Vagina (tissue), 2 donors: ENCODE measurements at places on chromosomes 16 and 17.

GRCh38 chr16:53094013-53094630, 39.3 kb downstream of the CHD9 start:
- DNase-seq, result no peak

DNA sequence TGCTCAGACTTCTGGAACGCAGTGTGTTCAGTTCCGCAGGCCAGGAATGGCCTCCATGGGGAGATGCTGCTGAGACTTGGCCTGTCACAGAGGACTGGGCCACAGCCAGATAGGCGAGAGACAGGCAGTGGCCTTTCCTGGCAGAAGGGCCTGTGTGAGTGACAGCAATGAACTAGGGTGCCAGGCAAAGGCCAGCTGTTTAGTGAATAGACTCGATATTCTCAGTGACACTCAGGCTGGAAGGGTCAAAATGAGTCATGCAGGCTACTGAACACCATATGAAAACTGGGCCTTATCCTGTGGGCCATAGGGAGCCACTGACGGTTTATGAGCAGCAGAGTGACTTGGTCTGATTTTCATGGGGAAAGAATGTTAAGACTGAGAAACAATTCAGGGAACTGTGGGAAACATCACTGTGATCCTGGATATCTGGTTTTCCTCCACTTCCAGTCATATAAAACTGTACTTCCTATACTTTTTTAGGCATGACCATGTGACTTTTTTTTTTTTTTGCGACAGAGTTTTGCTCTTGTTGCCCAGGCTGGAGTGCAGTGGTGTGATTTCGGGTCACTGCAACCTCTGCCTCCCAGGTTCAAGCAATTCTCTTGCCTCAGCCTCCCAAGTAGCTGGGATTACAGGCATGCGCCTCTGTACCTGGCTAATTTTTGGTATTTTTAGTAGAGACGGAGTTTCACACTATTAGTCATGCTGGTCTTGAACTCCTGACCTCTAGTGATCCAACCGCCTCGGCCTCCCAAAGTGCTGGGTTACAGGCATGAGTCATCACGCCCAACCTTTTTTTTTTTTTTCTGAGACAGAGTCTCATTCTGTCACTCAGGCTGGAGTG, 5.2 kb upstream of the NUBP1 start:
- DNase-seq, result peak; percentile 61

DNA sequence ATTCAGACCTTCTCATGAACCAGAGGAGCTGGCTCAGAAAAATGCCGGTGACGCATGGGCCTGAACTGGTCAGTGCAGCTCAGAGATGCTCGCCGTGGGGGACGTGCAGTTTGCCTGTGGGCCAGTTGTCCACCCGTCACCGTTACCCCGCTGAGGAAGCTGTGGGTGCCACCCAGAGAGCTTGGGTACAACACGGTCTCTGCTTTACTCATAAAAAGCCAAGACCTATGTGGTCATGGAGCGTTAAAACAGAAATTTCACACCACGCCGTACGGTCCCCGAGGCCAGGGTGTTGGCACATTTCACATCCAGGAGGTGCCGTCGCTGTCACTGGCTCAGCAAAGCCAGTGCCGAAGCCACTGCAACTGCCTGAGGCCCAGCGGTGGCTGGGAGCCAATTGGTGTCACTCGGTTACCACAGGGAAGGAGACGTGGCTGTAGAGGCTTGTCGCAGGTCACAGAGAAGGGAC, 120.9 kb downstream of the METRNL start:
- DNase-seq, result no peak

DNA sequence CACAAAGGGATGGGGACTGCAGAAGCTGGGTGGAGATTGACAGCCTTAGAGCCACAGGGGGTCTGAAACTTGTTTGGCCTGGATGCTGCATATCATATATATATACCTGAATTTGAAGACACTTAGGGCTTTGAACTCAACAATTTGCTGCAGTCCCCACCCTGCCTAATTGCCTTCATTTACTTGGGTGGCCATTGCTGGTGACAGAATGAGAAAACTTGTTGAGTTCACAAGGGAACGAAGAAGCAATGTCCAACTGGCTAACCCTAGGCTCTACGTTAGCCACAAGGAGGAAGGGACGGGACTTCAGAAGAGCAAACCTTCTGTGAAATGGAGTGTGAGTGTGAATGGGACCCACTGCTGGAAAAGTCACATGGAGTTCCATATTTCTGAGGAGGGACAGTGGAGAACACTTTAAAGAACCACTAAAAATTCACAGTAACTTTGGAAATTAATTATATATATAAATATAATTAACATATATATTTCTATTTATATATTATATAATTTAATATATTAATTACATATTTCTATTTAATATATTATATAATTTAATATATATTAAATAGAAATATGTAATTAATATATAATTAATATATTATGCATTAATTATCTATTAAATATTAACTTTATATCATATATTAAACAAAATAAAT, 215.3 kb upstream of the SOX9 start:
- no peak for DNase-seq

DNA sequence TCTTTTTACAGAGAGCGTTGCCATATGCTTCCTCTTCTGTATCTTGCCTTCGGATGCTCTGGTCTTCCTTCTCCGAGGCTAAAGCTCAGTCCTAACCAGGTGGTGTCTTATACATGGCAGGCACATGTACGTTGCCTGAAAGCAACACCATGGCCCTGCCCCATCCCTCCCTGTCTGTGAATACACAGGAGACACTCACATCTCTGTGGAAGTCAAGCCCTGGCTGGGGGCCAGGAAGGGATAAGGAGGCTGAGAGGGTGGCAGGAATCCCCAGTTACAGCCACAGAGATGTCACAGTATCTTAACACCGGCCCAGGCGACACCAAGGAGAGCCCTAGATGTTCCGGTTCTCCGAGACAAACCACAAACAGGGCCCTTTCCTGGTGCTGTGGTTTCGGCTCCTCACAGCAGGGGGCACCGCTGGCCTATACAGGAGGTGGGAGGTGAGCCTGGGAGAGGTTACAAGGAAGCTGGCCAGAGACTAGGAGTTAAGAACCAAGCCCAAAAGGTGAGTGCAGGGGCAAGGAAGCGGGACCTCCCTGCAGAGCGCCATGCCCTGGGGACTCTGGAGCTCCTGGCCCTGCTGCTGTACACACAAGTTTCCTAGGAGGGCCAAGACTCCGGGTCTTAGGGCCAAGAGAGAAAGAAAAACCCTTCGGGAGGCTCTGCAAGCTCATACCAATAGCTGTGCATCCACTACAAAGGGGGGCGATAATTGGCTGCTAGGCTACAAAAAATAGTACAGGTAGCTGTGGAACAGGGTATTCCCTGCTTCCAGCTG, 41.7 kb downstream of the SRL start:
- DNase-seq, result no peak

GRCh38 chr17:47315451-47316266, 8.1 kb upstream of the EFCAB13 start:
- DNase-seq, result no peak

DNA sequence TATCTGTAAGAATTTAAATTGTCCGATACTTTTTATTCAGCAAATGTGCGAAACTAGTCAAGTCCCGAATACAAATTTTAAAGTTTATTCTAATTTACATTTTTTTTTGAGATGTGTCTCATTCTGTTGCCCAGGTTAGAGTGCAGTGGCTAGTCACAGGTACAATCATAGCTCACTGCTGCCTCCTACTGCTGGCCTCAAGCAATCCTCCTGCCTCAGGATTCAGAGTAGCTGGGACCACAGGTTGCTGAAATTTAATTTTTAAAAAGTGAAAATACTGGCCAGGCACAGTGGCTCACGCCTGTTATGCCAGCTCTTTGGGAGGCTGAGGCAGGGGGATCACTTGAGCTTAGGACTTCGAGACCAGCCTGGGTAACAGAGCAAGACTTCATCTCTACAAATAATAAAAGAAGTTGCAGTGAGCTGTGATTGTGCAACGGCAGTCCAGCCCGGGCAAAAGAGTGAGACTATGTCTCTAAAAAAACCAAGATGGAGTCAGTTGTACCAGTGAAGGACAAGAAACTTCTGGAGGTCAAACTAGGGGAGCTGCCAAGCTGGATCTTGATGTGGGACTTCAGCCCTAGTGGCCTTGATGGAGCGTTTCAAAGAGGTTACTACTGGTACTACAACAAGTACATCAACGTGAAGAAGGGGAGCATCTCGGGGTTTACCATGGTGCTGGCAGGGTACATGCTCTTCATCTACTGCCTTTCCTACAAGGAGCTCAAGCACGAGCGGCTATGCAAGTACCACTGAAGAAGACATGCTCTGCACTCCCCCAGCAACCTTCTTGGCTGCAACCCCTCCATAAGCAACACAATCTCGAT, 5.6 kb downstream of the POLG2 start:
- no peak for DNase-seq

- no peak for DNase-seq
These were observed 3.3 kb upstream of the FBXL20 start for GRCh38 chr17:39404542-39405378.

- DNase-seq, result no peak
These were observed 1.3 kb upstream of the KRTAP4-9 start for GRCh38 chr17:41103896-41104295.
